ENCODE measurements at places on chromosomes 12 and 14.

GRCh38 chr12:72388322-72388721 is 116.2 kb downstream of the TRHDE start:
- DNase-seq, result no peak

- DNase-seq, result no peak
These were observed 44.4 kb downstream of the JAG2 start for GRCh38 chr14:105123981-105124765.

- peak; percentile 67 for DNase-seq
These were observed at the start of gene BCL7A for GRCh38 chr12:122021822-122022392. TSS of gene BCL7A (plus strand) at chr12:122021884. CDS start at chr12:122022092, 208 bp downstream.

- no peak for DNase-seq
These were observed 48.2 kb upstream of the HSPB8 start for GRCh38 chr12:119130523-119130922.

DNA sequence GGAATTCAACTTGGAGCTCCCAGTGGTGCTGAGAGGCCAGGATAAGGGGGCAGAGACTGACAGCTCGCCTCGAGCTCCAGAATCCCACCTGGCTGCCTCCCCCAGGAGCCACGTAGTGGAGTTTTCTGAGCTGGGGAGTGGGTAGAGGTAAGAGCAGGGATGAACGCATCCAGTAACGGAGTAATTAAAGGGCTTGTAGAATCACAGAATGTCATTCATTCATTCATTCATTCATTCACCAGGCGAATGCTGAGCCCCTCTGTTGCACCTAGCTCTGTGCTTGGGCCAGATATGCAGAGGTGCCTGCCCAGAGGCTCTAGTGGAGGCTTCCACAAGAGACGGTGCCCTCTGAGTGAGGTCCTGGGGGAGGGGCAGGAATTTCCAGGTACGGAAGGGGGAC is 8.1 kb downstream of the FAM181A start:
- DNase-seq, result no peak

DNA sequence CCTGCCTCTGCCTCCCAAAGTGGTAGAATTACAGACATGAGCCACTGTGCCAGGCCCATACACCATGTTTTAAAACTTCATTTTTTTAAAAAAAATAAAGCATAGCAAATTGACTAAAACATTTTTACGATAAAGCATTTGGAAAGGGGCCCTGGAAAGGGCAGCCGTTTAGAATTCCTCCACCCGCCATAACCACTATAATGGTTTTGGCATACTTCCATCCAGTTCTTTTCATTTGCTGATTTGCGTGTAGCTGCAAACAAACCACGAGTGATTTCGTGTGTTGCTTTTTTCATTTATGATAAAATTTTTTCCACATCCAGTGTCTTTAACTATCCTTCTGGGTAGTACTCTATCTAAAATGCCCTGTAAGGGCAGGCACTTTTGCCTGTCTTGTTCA is 91.8 kb upstream of the RIN3 start:
- no peak for DNase-seq

- DNase-seq, result no peak
These were observed 225.6 kb upstream of the CRY1 start for GRCh38 chr12:107318806-107319532.

GRCh38 chr12:104507672-104508071 is 50.9 kb downstream of the CHST11 start:
- DNase-seq, result no peak

DNA sequence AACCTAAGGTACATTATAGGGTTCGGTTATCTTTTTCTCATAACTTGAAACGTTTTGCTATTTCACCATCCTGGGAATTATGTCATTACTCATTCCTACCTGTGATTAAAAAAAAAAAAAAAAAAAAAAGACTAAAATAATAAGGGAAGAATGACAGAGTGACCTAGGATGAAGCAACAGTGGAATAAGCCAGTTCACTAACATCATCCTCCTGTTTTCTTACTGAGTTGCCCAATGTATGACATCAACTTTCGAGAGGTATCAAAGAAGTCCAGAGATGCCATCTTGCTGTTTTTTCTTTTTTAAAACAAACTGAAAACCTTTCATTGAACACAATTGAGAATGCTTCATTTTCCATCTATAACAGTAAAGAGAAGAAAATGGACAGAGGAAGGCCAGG is 42.8 kb downstream of the AMN start:
- DNase-seq, result no peak

- DNase-seq, result no peak
These were observed 280.4 kb downstream of the GALC start for GRCh38 chr14:87712396-87713090.

GRCh38 chr12:107610021-107610859 is 75.4 kb upstream of the PWP1 start:
- peak; percentile 22 for DNase-seq

DNA sequence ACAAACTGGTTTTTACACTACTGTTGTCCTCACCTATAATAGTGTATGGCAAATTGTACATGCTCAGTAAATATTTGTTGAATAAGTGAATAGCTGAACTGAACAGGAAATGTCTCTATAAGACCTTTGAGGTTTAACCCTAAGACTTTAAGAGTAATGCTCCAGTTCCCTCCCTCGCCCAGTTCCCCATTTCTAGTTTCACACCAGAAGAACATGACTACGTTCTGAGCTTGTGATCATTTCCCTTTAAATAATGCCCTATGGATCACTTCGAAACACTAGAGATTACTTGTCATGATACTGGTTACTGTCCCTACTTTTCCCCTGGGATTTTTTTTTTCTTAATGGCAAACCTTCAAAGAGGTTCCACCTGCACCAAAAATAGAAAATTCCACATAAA is 69.3 kb downstream of the PRKD1 start:
- no peak for DNase-seq

- no peak for DNase-seq
These were observed 584.1 kb downstream of the LRFN5 start for GRCh38 chr14:42190744-42191143.

DNA sequence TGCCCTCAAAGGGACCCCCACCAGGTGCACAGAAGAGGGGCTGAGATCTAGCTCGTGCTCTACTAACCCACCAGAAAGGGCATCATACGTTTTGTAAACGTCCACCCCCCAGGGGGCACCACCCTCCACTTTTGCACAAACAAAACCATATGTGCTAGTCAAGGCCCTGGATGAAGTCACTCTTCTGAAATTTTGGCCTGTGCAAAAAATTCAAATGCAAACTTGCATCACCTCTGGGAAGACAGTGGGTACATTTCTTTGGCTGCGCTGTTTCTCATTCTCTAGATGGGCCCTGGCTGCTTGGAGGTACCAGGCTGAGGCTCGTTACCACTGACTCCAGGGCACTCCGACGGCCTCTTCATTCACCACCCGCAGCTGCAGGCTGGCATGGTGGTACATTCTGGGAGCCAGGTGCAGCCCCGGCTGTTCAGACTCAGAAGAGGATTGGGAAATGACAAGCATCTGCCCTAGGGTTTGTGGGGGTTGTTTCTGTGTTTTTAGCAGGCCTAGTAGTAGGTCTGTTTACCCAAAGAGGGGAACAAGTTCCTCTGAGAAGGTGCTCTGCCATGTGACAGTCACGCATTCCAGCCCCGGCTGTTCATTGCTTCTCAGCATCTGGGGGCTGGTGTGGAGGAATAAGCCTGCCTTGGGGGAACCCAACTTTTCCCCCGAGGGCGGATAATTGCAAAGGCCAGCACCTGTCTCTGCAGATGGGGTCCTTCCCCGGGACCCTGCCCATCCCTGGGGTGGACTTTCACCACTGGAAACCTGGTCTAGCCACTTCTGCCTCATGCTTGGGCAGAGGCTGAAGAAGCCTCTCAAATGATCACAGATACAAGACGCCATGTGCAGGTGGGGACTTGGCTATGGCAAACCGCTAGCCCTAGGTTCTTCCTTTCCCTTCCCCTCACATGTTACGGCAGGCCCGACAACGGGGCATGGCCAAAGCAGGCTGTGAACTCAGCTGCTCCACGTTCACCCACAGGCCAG is 147.6 kb downstream of the DPF3 start:
- DNase-seq, result no peak

DNA sequence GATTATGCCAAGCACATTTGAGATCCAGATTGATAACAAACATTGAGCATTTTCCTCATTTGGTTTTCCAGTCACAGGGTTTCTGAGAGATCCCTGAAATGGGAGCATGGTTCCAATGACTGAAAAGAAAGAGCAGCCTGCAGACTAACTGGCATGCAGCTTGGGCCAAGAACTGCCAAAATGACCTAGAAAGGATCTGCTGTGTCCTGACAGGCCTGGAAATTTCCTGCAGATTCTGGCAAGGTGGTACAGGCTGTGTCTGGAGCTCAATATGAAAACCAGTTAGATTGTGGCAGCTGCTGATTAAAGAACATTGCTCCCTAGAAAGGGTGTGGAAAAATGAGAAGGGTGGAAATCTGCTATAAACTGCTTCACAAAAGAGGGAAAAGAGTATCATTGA is 417.3 kb downstream of the IPO8 start:
- no peak for DNase-seq

- no peak for DNase-seq
These were observed 23.2 kb downstream of the RAP1B start for GRCh38 chr12:68633614-68634558.

DNA sequence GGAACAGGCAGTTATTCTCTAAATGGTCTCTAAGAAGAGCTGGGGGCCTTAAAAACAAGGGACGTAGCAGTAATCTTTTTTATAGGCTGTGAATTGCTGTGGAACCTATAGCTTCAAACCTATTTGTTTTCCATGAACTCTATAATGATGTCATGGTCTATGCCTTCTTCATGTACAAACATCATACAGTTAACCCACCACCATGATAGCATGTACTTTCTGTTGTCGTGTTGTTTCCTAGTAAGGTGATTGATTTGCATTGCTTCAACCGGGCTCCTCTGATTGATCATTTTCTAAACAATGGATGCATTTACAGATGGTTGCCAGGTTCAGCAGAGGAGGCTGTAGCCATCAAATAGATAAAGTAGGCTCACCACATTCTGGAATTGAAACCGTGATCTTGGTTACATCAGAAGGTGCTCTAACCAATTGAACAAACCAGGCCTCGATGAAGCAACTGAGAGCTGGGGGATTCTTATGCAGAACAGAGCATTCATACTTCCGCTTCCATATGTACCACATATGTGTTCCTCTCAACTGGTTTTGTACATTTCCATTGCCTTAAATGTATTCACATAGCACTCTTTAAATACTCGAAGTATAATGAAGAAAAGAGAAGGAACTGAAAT is 25.6 kb upstream of the PCNX1 start:
- no peak for DNase-seq

DNA sequence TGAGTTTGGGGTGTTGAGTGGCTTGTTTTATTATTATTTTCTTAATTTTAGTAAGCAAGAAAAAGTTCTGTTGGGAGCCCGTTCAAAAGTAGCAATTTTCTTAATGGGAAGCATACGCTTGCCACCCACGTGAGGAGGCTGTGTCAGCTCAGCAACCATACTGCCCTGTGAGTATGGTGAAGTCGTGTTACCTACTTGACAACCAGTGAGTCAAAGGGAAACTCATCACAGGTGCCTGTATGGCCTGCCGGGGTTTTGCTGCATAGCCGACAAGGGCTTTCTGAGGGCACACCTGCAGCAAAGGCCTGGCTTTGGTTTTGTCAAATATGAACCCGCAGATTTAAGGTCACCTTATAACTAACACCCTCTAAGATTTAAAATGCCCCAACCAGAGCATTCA is 31.1 kb downstream of the PITPNM2 start:
- DNase-seq, result no peak

DNA sequence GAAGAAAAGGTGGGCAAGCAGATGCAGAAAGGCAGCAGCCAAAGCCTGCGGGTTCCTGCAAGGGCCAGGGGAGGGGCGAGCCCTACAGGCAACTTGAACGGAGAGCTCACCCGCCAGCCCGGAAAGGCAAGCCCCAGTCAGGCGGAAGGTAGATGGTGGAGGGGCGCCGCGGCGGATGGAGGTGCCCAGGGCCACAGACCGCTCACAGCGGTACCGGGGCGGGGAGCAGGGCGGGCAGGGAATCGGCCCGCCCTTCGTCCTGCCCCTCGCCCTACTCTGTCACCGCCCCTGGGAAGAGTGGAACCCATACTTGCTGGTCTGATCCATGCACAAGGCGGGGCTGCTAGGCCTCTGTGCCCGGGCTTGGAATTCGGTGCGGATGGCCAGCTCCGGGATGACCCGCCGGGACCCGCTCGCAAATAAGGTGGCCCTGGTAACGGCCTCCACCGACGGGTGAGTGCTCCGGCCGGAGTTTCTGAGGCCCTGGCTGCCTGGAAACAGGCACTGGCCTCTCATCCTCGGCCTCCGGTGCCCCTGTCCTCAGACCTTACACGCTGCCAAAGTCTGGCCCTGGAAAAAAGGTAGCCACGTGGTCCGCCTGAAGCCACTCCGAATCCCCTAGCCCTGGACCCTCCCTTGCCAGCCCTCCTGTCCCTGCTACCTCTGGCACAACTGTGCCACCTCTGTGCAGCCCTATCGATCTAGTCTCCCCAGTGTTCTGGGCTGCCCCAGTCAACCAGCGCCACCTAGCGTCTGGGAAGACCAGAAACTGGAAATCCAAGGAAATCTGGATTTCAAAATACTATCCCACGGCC is at the start of gene DHRS4:
Gene DHRS4, plus strand, starts transcription at position 307 of the 815 bp plus-strand sequence. Its CDS starts 19 bp downstream, at position 326.
- peak; percentile 81 for DNase-seq

- peak; percentile 89 for DNase-seq
These were observed at the start of gene GPX2 for GRCh38 chr14:64942531-64943111. TSS of gene GPX2 (minus strand) at chr14:64942745. CDS start at chr14:64942726, 19 bp downstream.

GRCh38 chr14:68951035-68951797 is 27.9 kb downstream of the ACTN1 start:
- DNase-seq, result peak; percentile 87

DNA sequence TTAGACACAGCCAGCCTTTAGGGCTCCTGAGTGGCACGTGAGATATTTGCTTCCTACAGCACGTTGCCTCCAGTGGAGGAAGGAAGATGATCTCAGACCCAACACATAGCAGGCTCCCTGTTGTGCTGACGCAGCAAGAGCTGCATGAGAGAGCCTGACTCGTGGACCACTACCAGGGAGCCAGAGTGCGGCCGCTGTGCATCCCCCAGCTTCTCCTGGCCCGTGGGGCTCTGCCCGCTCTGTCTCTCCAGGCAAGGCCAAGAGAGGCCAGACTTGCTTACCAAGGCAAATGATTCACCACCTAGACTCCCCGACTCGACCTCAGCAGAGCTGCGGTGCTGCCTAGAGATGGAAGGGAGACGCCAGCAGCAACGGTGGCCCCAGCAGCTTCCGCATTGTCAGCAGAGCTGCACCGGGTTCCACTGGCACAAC is 37.5 kb downstream of the MAP3K9 start:
- DNase-seq, result no peak

DNA sequence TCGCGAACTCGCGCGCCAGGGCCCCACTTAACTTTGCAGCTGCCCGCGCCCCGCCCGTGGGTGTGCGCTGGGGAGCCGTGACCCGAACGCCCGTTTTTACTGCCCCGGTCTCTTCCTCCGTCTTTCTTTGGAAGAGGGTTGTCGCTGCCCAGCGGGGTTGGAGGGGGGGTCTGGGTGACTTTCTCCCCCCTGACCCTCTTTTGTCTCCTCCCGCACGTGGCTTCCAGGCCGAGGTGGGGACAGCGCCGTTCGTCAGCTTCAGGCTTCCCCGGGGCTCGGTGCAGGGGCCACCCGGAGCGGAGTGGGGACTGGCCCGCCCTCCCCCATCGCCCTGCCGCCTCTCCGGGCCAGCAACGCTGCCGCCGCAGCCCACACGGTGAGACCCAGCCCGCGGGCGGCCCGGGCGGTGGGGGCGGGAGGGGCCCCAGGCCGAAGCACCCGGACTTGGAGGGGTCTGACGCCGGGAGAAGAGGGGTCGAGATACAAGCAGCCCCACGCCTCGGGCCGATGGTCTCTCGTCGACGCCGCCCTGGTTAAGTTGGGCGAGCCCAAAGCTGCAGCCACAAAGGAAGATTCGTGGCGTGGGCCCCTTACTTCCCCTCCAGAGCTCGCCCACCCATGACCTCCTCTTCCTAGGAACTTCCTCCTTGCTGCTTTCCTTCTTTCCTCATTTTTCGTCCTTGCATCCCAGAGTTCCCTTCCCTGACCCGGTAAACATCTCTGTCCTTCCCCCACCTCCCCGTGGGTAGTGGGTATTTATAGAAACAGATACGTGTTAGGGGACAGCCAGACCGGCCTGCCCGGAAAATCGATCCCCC is 1.2 kb downstream of the DYRK2 start:
- peak; percentile 41 for DNase-seq
